Mesothelial cell of epicardium (in vitro differentiated cells): ENCODE measurements at places on chromosomes 4 and X.

GRCh38 chr4:111230265-111230664 is 607.4 kb upstream of the PITX2 start:
- H3K4me3 ChIP-seq = no peak overlapping the region
- no peak overlapping the region for H3K27ac ChIP-seq
- H3K36me3 ChIP-seq = no peaks in the 10 kb centered on the region
- no peaks in the 10 kb centered on the region for H3K27me3 ChIP-seq
- H3K4me1 ChIP-seq = peaks cover 10% of the 10 kb centered on the region

- DNase-seq = no peak
- H3K36me3 ChIP-seq = no peaks in the 10 kb centered on the region
- peaks cover 19% of the 10 kb centered on the region for H3K27me3 ChIP-seq
- H3K4me3 ChIP-seq = no peak overlapping the region
Observed at GRCh38 chr4:6076391-6076790, 58.2 kb upstream of the C4orf50 start.

GRCh38 chr4:37628977-37629609 is 57.1 kb downstream of the RELL1 start:
- DNase-seq = no peak
- no peak overlapping the region for H3K4me3 ChIP-seq
- H3K4me1 ChIP-seq = peaks cover 9% of the 10 kb centered on the region
- peaks cover 19% of the 10 kb centered on the region for H3K36me3 ChIP-seq
- H3K27ac ChIP-seq = no peak overlapping the region

- H3K27ac ChIP-seq = no peak overlapping the region
- no peak for DNase-seq
- no peak overlapping the region for H3K4me3 ChIP-seq
- H3K36me3 ChIP-seq = no peaks in the 10 kb centered on the region
- H3K4me1 ChIP-seq = no peaks in the 10 kb centered on the region
Observed at GRCh38 chr4:129532573-129532972, 436.6 kb downstream of the C4orf33 start.

DNA sequence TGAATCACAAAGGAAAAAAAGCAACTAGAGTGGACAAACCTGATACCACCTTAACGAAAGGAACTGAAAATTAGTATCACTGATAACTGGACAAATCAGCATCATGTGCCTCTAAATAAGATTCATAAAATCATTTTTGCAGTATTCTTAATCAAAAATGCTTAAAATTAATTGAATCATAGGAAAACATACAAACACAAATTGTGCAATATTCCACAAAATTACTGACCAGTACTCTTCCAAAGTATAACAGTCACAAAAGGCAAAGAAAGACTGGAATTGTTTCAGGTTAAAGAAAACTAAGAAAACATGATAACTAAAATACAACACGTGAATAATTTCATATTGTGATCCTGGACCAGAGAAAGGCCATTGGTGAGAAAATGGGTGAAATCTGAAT is 27.1 kb downstream of the FBXW7 start:
- no peaks in the 10 kb centered on the region for H3K27me3 ChIP-seq
- no peak for DNase-seq
- no peaks in the 10 kb centered on the region for H3K36me3 ChIP-seq

- no peaks in the 10 kb centered on the region for H3K27me3 ChIP-seq
- peaks cover 11% of the 10 kb centered on the region for H3K36me3 ChIP-seq
- H3K4me3 ChIP-seq = no peak overlapping the region
- H3K4me1 ChIP-seq = no peaks in the 10 kb centered on the region
- DNase-seq = no peak
Observed at GRCh38 chr4:107482546-107482945, 237.5 kb downstream of the PAPSS1 start.

- DNase-seq = no peak
- no peak overlapping the region for H3K27ac ChIP-seq
- no peaks in the 10 kb centered on the region for H3K27me3 ChIP-seq
- no peak overlapping the region for H3K4me3 ChIP-seq
- no peaks in the 10 kb centered on the region for H3K36me3 ChIP-seq
- H3K4me1 ChIP-seq = no peaks in the 10 kb centered on the region
Observed at GRCh38 chr4:48210966-48211328, 58.7 kb downstream of the TEC start.

GRCh38 chr4:134422776-134423175 is 221.2 kb upstream of the PABPC4L start:
- H3K36me3 ChIP-seq = peaks cover 1% of the 10 kb centered on the region
- no peak overlapping the region for H3K4me3 ChIP-seq
- H3K27ac ChIP-seq = peak overlapping the region; percentile 81
- H3K4me1 ChIP-seq = peaks cover 25% of the 10 kb centered on the region
- no peaks in the 10 kb centered on the region for H3K27me3 ChIP-seq
- no peak for DNase-seq

DNA sequence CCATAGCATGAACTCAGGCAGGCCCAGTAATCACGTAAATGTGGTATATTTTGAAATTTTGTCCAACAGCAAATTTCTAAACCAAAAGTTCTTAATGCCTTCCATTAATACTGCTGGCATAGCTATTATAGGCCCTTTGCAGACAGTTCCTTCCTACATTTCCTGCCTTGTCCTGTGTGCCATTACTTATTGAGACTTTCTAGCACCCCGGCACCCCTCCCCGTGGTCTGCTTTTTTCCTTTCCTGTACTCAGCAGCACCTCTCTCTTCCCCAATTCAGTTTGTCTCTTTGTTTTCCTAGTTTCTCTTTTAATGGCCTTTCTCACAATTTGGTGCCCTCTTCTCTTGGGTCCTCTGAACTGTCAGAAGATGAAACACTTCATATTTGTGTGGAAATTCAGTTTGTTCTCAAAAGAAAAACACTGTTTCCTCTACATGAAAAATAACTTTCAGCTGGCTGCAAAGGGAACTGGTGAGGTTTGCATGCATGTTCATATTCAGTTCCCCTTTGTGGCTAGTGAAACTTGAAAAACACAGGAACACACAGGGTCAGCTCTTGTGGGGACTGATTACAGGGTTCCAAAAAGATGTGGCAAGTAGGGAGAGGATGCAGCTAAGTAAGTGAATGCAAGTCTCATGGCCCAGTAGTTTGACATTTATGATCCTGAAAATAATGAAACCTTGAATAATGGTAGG is 17.1 kb downstream of the GPR34 start:
- DNase-seq = no peak
- H3K36me3 ChIP-seq = no peaks in the 10 kb centered on the region
- H3K27ac ChIP-seq = no peak overlapping the region

DNA sequence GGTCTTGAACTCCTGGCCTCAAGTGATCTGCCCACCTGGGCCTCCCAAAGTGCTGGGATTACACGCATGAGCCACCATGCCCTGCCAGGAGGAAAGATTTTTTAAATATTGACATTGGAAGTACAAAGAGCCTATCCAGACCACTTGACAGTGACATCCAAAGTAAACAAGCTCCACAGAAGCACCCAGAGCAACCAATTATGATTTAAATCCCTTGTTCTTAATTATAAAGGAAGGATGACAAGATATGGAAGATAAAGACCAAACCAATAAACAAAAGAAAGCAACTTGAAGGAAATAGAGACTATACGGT is 27.7 kb upstream of the RPL34 start:
- H3K27ac ChIP-seq = peak overlapping the region; percentile 50
- H3K36me3 ChIP-seq = peaks cover 5% of the 10 kb centered on the region
- H3K4me1 ChIP-seq = peaks cover 17% of the 10 kb centered on the region
- no peak for DNase-seq

DNA sequence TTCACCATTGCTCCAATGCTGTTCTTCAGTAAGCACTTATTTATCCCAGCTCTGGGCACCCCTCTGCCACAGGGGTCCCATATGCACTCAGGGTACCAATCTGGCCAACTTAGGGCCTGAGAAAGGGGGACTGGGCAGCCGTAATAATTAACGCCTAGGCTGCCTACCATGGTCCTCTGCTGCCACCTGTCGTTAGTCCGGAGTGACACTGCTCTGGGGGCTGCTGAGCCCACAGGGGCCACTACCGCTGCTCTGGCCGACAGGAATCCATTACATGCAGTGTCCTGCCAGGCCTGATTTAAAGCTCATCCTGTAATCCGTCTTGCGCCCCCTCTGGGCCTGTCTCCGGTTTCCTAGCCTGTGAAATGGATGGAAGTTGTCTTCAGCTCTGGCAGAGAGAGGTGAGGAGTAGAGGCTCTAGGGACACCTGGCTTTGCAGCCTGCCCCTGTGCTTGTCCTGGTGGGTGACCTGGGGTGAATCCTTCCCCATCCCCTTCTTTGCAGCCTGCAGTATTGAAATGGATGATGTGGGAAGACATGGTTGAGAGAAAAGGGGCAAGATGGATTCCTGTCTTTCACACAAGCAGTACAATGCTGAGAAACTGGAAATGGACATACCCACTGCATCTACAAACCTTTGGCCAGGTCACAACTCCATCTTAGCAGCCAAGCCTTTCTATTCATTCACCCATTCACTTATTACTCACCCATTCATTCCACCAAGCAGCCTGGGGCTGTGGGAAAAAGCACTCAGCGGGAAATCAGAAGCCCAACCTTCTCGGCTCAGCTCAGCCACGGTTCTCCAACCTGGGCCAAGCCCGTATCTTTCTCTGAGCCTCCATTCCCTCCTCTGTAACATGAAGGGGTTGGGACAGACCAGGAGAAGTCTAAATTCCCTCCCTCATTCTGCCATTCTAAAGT is 116.3 kb upstream of the NALF2 start:
- no peaks in the 10 kb centered on the region for H3K36me3 ChIP-seq
- no peak overlapping the region for H3K4me3 ChIP-seq
- peaks cover 13% of the 10 kb centered on the region for H3K27me3 ChIP-seq
- peaks cover 2% of the 10 kb centered on the region for H3K4me1 ChIP-seq
- DNase-seq = peak; percentile 33

DNA sequence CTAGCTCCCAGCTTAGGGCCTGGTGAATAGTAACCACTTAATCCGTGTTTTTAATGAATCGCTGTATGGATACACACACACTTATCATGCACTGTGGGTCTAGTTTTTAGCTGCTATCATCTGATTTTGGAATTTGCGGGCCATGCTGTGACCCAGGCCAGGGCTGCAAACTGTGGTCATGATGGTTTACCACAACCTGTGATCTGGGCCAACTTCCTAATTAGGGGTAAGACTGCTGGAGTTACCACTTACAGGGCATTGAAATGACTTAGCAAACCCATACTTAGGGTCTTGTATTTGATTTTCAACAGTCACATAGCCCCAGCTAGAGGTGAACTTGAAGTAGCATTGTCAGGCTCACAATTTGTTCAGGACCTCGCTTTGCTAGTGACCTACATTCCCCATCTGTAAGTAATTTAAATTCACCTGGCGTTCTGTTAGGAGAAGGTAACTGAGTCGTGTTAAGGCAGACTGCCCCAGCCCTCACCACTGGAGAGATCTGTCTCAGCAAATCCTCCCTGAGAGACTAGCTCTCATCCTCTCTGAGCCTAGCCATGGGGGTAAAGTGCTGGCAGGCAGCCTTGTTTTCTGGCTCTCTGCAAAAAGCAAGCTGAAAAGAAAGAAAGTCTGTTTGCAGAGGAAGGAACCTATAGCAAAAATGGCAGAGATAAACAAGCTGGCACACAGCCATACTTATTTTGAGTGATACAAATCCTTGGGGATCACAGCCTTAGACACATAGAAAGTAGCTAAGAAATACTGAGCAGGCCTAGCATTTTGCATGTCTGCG is 33.8 kb upstream of the EGFL6 start:
- DNase-seq = no peak
- no peaks in the 10 kb centered on the region for H3K27me3 ChIP-seq
- no peaks in the 10 kb centered on the region for H3K36me3 ChIP-seq
- no peak overlapping the region for H3K4me3 ChIP-seq
- no peak overlapping the region for H3K27ac ChIP-seq
- H3K4me1 ChIP-seq = peaks cover 8% of the 10 kb centered on the region

- no peaks in the 10 kb centered on the region for H3K36me3 ChIP-seq
- no peak for DNase-seq
- no peak overlapping the region for H3K27ac ChIP-seq
Observed at GRCh38 chr4:112170451-112170993, 25.3 kb downstream of the FAM241A start.

GRCh38 chrX:56268888-56269287 is 36.7 kb downstream of the KLF8 start:
- H3K4me3 ChIP-seq = no peak overlapping the region
- no peaks in the 10 kb centered on the region for H3K27me3 ChIP-seq
- no peak overlapping the region for H3K27ac ChIP-seq
- no peaks in the 10 kb centered on the region for H3K4me1 ChIP-seq
- H3K36me3 ChIP-seq = peaks cover 2% of the 10 kb centered on the region

DNA sequence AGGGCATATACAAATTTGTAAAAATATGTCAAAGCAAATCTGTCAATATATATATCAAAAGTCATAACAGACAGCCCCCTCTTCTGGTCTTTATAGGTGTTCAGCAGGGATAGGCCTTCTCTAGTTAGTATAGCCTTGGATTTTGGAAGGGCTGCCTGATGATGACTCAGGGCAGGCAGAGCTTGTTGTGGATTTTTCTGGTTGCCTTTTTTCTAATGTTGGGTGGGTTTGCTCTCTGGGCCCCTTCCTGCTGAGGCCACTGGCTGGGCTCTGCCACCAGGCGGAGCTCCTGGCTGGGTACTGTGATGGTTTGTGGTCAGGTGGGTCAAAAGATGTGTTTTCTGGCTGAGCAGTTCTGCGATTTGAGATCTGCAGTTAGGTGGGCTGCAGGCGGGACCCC is 294.2 kb downstream of the GRIA2 start:
- DNase-seq = no peak
- H3K27ac ChIP-seq = no peak overlapping the region
- no peak overlapping the region for H3K4me3 ChIP-seq
- no peaks in the 10 kb centered on the region for H3K36me3 ChIP-seq
- H3K27me3 ChIP-seq = peaks cover 5% of the 10 kb centered on the region

GRCh38 chrX:119475389-119476101 is 7.3 kb downstream of the SLC25A5 start:
- no peaks in the 10 kb centered on the region for H3K4me1 ChIP-seq
- no peak overlapping the region for H3K27ac ChIP-seq
- DNase-seq = no peak
- no peaks in the 10 kb centered on the region for H3K27me3 ChIP-seq

DNA sequence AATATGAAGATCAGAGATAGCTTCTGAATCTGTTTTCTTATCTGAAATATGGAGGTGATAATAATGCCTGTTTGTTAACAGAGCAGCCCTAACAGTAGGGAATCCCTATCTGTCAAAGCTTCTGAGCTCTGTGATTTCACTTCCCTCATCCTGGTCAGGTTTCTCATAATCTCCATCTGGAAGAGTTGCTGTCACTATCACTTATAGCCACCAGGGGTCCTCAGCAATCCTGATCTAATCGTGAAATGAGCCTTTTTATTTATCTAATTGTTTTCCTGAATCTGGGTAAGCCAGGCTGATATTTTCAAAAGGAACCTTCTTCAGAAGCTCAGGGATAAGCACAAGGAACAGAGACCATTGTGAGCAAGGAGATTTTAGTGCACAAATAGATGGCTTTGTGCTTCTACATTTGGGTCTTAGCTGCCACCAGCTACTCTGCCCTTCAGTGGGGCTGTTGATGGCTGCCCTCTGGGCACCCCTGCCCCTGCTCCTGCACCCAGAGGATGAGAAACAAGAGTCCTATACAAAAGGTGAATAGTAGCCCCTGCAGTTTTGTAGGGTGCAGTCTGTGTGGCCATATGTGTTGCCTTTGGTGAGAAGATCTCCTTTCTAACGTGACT is 196.4 kb upstream of the RADX start:
- H3K36me3 ChIP-seq = no peaks in the 10 kb centered on the region
- H3K27ac ChIP-seq = no peak overlapping the region
- H3K4me1 ChIP-seq = no peaks in the 10 kb centered on the region
- no peak for DNase-seq
